ENCODE measurements at places on chromosomes 1 and 21.
A peak's percentile ranks its signal among the peaks of the same experiment; 100 is the strongest.

GRCh38 chr1:24803220-24803619, 58.0 kb downstream of the CLIC4 start:
- DNase-seq = no peak

DNA sequence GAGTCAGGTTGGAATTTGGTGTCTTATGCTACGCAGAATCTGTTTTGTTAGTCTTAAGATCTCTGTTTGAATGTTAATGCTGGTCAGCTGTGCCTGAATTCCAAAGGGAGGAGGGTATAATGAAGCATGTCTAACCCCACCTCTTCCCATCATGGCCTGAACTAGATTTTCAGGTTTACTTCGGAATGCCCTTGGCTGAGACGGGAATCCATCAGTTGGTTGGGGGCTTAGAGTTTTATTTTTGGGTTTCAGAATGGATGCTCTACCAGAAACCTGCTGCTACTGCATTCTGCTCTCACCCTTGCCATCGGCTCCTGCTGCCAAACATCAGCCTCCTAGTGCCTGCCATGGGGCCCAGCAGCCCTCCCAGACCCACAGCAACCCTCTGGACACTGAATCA, 24.1 kb upstream of the ETV3 start:
- peak; percentile 7 for DNase-seq

GRCh38 chr1:150237746-150238145, 1.8 kb upstream of the ANP32E start:
- no peak for DNase-seq

DNA sequence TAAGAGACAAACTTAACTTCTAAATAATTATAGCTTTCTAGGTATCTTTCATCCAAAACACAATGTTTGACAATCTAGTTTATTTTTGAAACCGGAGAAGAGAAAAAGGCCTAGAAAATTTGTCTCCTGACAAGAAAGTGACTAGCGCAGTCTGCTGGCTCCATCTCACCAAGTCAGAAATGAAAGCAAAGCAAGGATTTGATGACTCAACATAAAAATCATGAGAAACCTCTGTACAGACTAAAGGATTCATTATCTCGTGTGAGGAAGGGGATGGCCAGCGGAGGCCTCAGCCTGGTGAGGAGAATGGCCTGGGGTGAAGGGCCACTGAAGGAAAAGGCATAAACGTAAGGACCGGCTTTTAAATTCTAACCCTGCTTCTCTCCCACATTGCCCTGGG, 20.0 kb upstream of the TSNAX start:
- no peak for DNase-seq

- no peak for DNase-seq
Measured at GRCh38 chr1:175449306-175449705, 256.7 kb upstream of the KIAA0040 start.

DNA sequence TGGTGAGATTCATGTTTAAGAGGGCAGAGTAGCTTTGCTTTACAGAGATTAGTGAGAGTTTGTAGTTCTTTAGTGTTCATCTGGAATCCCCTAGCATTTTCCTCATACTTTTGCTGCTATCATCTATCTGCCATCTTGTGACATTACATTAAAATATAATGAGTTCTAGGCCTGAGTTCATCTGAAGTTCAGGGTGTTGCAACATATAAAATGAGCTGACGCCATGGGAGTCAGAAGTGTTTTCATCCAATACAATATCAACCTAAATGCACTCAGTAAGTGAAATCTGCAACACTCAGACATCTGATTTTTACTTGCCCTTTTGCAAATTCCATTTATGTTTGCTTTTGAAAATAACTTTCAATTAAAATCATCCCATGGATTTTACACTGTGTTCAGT, 153.8 kb downstream of the NTNG1 start:
- DNase-seq = no peak

DNA sequence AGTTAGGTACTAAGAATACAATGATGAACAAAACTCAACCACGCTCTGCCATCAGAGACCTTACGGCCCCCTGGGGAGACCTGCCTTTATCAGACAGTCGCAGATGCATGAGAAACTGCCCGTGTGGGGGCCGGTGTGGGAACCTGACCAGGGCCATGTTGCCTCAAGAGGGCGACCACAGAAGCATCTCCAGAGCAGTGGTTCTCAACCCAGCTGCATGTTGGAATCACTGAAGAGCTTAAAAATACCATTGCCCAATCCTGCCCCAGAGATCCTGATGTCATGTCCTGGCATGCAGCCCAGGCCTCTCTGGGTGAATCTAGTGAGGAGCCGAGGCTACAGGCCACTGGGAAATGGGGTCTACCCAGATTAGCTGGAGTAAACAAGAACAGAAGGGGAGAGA, 108.7 kb downstream of the PRDM2 start:
- peak; percentile 31 for DNase-seq

GRCh38 chr1:115299266-115299665, 38.8 kb downstream of the NGF start:
- no peak for DNase-seq

DNA sequence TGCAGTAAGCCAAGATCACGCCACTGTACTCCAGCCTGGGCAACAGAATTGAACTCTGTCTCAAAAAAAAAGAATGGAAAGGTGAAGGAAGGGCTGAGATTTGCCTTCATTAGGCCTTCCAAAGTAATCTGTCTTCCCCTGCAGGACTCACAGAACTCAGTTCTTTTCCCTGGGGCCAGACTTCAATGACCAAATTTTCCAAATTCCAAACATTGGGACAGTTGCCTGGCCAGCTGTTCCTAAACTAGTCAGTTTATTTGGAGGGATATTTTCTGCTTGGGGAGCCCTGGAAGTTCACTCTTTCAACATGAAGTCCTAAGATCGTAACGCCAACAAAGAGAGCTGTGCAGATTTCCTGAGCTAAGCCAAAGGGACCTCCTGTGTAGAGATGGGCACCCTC, 5.4 kb upstream of the DEDD start:
- DNase-seq = no peak

GRCh38 chr21:36754241-36754898, 55.5 kb downstream of the SIM2 start:
- no peak for DNase-seq

- no peak for DNase-seq
Measured at GRCh38 chr1:226988334-226988666, 48.2 kb downstream of the COQ8A start.

GRCh38 chr1:178277793-178278530, 184.1 kb downstream of the RASAL2 start:
- no peak for DNase-seq

DNA sequence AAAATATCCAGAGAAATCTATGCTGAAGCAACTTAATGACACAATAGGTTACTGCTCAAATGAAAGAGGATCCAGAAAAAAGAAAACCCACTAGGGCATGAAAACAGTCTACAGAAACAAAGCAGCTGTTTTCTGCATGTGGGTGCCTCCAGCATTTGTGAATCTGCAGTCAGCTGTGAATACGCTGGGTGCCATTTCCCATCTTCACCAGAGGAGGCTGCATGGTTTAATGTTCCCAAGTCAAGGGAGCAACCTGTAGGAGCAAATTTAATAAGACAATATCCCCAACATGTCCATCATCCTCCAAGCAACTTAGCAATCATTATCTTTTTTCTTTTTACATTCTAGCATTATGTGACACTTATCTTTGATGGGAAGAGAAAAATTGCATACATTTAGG, 396.6 kb downstream of the BRINP2 start:
- DNase-seq = no peak

DNA sequence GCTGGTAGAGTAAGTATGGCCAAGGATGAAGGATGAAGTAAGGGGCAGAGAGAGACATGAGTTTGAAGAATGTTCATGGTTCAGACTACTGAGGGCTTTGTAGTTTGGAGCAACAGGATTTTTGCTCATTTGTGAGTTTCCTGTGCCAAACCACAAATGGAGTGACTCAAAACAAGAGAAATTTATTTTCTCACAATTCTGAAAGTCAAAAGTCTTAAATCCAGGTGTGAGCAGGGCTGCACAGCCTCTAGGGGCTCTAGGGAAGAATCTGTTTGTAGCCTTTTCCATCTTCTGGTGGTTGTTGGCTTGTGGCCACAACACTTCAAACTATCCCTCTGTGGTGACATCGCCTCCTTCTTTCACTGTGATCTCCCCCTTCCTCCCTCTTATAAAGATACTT, 58.9 kb downstream of the RHOU start:
- DNase-seq = no peak

DNA sequence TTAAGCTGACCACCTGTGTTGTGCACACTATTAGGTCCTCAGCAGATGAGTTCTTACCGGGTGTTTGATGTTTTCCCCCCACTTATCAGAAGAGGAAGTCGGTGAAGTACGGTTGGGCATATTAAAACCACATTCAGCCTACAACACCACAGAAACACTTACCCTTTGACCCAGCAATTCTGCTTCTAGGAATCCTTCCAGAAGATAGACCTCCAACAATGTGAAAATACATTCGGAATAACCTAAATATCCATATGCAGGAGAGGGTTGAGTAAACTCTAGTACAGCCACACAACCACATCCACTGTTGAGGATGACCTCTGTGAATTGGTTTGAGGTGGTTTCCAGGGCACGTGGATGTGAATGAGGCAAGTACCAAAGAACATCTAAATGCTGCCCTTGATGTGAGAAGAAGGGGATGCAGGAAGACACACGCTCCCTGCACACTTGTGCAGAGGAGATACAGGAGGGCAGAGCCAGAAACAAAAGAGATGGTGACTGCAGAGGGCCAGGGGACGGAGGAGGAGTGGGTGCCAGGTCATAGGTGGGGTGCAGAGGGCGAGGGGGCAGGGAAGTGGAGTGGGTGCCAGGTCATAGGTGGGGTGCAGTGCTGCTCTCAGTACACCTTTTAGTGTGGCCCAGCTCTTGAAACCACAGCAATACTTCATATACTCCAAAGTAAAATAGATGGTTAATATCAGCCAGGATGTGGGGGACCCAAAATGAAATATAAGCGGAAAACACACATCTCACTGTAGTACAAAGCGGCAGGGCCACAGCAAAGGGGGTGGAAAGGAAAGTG, 12.8 kb downstream of the ADARB1 start:
- DNase-seq = no peak

GRCh38 chr1:48414264-48414663, 57.7 kb downstream of the SPATA6 start:
- no peak for DNase-seq

DNA sequence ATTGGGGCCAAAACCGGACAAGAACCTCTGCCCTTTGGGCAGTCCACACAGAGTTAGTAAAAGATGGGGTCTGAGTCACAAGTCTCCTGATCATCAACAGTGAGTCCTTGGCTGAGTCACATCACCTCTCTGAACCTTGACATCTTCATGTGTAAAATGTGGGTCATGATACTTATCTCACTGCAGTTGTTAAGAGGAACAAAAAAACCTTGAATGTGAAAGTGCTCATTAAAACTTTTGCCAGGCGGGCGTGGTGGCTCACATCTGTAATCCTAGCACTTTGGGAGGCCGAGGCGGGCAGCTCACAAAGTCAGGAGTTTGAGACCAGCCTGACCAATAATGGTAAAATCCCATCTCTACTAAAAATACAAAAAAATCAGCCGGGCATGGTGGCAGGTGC, 15.7 kb downstream of the S100A16 start:
- DNase-seq = peak; percentile 86

DNA sequence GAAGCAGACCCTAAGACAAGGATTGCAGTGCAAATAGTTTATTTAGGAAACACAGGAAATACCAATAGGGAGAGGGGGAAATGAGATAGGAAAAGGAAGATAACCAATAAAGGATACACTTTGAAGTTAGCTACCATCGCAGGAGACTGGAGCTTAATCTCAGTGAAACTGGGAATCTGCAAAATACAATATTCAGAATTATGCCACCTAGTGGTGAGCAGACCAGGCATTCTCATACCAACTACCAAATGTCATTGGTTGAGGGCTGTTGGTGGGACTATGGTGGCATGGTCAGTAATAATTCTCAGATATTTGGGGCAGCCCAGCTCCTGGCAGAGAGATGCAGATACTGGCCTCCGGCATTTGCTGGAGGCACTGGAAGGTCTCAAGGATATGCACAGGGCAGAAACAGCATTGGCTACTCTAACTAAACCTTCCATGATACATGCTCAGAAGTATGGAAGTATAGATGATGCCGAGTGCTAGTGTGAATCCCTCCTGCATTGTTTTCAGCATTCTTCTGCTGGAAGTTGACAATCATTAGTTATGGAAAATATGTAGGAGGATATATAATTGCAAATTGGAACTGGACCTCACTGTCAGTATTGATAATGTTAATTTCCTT, 11.8 kb upstream of the ZFP69B start:
- DNase-seq = peak; percentile 33

- DNase-seq = no peak
Measured at GRCh38 chr1:36994868-36995267, 39.4 kb downstream of the GRIK3 start.

GRCh38 chr1:32898056-32898455, 3.1 kb downstream of the TMEM54 start:
- DNase-seq = no peak

DNA sequence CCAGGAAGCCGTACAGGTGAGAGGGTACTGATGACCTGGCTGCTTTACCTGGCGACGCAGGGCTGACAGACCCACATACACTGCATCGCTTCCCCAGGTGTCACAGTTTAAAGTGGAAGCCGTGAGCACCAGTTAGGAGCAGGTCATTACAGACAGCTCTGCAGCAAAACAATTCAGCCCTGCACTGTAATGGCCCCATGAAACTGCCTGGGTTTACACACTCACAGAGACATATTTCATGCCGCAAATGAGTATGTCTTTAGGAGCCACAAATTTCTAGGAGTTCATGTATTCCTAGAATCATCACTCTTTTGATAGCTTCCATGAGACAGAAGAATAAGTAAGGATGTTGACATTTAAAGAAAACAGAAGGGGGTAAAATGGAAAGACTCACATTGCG, 723.1 kb downstream of the MATN1 start:
- no peak for DNase-seq

- no peak for DNase-seq
Measured at GRCh38 chr1:53218201-53218600, 2.2 kb downstream of the CZIB start.

DNA sequence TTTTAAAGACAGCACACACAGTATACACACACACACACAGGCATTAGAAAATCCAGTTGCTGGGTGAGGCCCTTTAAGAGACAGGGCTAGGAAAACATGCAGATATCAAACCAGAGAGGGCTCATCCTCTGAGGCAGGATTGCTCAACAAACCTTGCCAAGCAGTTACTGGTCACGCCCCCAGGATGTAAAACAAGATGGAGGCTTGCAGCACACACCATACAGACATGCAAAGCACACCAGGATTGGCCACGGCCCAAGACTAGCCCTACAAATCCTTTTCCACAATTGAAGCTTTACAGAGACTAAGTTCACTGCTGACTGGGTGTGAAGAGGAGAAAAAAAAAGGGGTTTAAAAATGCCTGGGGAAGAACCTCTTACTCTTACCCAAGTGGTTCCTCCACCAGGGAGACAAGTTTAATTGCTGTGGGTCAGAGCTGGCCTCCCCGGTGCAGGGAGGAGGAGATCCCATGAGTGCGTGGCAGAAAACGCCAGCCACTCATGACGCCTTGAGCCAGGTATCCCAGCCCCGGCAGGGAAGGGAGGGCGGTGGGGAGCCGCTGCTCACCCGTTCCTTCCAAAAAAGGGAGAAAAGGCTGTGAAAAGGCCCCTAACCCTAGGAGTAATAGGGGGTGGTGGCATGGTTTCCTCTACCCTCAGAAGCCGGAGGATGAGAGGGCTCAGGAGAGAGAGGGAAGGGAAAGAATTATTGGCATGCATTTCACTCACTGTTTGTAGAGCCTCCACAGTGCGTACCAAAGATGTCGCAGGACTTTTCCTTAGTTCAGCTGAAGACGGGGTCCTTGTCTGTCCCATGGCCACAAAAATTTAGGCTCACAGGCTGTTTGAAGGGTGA, 594.6 kb upstream of the ZP4 start:
- peak; percentile 83 for DNase-seq

GRCh38 chr21:45623436-45623835, 20.1 kb upstream of the PCBP3 start:
- DNase-seq = no peak

- DNase-seq = peak; percentile 41
Measured at GRCh38 chr1:20449735-20450311, 36.2 kb downstream of the CAMK2N1 start.

Data from HFFc6 (cell line).